Activated T-helper 9 cell treated with anti-CD3 and anti-CD28 coated beads, Interleukin-2, amount 50 U/mL, for 16 hours (primary cell): ENCODE measurements at places on chromosomes 4 and X.
A peak's percentile ranks its signal among the peaks of the same experiment; 100 is the strongest.

DNA sequence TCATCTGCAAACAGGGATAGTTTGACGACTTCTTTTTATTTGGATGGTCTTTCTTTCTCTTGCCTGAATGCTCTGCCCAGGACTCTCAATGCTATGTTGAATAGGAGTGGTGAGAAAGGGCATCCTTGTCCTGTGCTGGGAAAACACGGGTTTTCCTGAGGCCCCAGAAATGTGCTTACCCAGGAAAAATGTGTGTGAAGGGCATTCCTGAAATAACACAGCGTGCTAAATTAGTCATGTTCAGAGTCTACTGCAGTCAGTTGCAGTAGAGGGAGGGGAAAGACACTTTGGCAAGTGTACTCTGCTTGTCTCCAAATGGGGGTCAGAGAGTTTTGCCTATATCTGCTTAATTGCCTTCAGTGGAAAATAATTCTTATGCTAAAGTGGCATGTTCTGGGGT, 153.9 kb downstream of the CCNG2 start:
- no peak for DNase-seq

GRCh38 chr4:167031534-167032156, 202.6 kb downstream of the SPOCK3 start:
- no peak for DNase-seq

- DNase-seq = no peak
These were observed 7.8 kb upstream of the ZNF718 start for GRCh38 chr4:116499-116898.

- no peak for DNase-seq
These were observed 236.9 kb downstream of the DCLK2 start for GRCh38 chr4:150315175-150315574.

DNA sequence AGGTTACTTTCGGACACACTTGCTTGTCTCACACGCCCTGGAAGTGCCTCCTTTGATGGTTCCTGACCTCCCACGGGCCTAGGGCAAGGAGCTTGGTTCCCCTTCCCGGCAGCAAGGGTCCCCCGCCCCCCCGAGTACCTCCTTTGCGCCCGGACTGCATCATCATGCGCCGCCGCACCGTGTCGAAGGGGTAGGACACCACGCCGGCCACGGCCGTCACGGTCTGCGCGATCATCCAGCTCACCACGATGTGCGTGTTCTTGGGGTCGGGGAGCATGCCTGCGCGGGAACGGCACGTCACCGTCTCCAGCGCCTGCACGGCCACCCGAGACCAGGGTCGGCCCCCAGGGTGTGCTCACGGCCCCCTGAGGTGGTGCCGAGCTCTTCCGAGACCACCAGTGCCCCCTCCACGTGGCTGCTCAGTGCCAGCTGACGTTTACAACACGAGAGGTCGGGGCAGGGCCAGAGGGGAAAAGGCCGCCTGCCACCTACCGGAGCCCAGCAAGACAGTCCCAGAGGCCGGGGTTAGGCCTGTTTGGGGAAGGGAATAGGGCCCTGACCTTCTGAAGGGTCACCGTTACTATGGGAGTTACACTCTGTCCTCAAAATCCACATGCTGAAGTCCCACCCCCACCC, 4.7 kb downstream of the SLC25A6 start:
- DNase-seq = no peak

DNA sequence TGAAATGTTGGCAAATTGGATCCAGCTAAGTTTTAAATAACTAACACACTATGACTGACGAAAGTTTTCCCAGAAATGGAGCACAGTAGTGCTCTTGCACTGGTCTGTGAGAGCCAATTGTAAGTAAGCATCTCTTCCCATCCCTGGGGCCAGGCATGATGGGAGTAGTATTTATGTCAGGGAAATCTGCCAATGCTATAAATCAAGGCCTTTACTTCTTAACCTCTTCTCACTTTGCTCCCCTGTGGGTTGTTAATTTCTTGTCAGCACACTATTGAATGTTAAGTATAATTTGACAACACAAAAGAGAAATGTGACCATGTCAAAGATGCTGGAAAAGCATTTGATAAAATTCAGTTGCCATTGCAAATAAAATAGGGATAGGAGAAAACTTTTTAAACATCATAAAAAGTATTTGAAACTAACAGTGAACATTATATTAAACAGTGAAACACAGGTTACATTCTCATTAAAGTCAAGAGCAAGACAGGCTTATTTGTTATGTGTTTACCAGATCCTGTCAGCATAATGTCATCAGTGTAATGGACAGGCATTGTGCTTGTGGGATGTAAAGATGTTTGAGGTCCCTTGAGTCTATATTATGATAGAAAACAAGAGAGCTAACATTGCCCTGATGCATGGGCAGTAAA, 5.0 kb downstream of the F8A1 start:
- no peak for DNase-seq

GRCh38 chr4:38572793-38573192, 91.2 kb upstream of the KLF3 start:
- DNase-seq = no peak

- no peak for DNase-seq
These were observed 153.3 kb downstream of the LDB2 start for GRCh38 chr4:16745009-16745635.

GRCh38 chr4:73315091-73315490, 56.5 kb upstream of the ANKRD17 start:
- DNase-seq = no peak

GRCh38 chr4:18034099-18034498, 12.5 kb upstream of the LCORL start:
- no peak for DNase-seq

DNA sequence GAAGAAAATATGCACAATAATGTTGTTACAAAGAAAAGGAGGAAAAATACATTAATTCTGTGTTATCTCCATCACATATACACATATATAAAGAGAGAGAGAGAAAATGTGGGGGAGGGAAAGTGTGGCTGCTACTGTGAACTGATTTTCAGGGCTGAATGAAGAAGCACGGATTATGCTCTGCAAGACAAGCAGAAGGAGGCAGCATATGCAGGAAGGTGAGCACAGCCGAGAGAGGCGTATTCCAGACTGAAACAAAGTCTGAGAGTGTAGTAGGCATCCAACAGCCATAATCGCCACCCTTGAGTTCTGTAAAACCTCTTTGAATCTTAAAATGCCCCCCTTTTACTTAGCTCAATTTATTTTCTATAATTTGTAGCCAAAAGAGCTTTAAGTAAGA, 1081.8 kb upstream of the GRID2 start:
- DNase-seq = no peak

GRCh38 chr4:180449395-180449956, 1793.7 kb upstream of the TENM3 start:
- no peak for DNase-seq

GRCh38 chr4:93828995-93829819, 654 bp downstream of the ATOH1 start:
- DNase-seq = no peak

- no peak for DNase-seq
These were observed 23.4 kb downstream of the TMEM164 start for GRCh38 chrX:110026099-110026844.

GRCh38 chrX:131677655-131678628, 134.1 kb downstream of the OR13H1 start:
- DNase-seq = peak; percentile 29

DNA sequence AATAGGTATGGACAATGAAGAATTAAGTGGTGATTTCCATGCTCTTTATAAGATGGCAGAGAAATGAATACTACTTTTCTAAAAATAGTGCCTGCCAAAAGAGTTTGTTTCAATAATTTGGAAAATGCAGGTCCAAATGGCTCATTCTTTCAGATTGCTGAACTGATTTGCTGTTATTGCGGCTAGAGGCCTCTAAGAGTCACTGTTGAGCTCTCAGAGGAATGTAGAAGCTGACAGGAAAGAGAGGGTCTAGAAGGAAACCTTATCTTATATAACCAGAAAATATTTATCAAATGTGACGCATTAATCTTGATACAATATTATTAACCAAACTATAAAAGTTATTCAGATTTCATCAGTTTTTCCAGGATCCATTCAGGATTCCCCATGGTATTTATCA, 65.7 kb upstream of the PAGE1 start:
- DNase-seq = no peak

- DNase-seq = no peak
These were observed 78.4 kb downstream of the REPS2 start for GRCh38 chrX:17024886-17025285.

- DNase-seq = no peak
These were observed 5.2 kb downstream of the UGDH start for GRCh38 chr4:39522068-39522467.

- no peak for DNase-seq
These were observed 29.5 kb downstream of the ARHGAP10 start for GRCh38 chr4:147761218-147761883.

DNA sequence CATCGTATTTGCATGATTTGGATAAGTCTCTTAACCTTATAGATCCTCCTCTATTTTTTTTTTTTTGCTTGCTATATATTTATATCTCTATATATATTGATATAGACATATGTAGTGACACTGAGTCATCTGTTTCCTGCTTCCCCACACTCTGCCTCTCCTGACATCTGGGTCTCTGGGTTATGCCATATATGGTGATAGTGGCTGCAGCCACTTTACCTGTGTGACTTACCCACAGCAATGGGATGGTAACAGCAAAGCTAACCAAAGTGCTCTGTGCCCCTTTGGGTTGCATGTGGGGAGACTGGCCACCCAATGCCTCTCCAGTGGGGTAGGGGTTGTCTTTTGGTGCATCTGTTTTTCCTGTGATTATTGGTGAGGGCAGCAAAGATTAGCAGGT, 14.5 kb downstream of the CMC4 start:
- DNase-seq = no peak

DNA sequence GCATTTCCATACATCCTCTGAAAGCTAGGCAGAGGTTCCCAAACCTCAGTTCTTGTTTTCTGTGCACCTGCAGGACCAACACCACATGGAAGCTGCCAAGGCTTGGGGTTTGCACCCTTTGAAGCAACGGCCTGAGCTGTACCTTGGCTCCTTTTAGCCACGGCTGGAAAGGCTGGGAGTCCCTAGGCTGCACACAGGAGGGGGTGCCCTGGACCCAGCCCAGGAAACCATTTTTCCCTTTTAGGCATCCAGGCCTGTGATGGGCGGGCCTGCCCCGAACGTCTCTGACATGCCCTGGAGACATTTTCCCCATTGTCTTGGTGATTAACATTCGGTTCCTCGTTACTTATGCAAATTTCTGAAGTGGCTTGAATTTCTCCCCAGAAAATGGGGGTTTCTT, 17.4 kb upstream of the PCSK1N start:
- no peak for DNase-seq

DNA sequence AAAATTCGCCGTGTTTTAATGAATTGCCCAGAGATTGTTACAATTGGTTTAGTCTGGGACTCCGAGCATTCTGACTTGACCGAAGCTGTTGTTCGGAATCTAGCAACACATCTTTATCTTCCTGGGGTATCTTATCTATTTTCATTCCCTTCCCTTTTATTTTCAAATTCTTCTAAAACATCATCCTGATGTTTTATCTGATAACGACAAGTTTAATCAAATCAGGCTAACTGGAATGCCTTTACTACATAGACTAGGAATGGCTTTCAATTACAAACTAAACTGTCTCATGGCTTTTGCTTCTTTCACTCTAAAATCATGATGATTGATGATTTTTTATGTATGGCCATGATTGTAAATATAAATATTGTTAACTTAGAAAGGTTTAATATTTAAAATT, 48.0 kb downstream of the USP53 start:
- DNase-seq = no peak
